NCI-H226 (cell line): ENCODE measurements at places on chromosomes 16 and 17.

DNA sequence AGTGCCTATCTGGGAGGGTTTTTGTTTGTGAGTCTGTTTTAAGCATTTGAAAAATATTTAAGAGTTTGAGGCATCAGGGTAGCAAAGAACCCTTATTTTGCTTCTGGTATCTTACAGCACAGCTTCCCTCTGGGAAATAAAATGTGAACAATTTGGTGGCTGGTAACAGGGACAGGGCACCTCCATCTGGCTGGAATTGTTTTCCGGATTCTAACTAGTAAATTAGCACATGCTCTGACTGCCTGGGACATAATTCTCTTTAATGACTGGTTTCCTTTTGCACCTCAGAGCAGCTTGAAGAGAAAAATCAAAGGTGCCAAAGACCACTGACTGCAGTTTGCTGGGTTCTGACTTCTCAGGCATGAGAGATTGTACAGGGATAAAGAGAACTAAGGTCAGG, 469.1 kb downstream of the GRIN2A start:
- DNase-seq = no peak

GRCh38 chr17:2274414-2274813, 29.2 kb downstream of the SMG6 start:
- no peak for DNase-seq

GRCh38 chr16:53061701-53062159, 6.9 kb downstream of the CHD9 start:
- DNase-seq = no peak

GRCh38 chr17:41434005-41434404, 6.8 kb downstream of the KRT38 start:
- DNase-seq = no peak
